ENCODE measurements at places on chromosomes 16 and 17.

DNA sequence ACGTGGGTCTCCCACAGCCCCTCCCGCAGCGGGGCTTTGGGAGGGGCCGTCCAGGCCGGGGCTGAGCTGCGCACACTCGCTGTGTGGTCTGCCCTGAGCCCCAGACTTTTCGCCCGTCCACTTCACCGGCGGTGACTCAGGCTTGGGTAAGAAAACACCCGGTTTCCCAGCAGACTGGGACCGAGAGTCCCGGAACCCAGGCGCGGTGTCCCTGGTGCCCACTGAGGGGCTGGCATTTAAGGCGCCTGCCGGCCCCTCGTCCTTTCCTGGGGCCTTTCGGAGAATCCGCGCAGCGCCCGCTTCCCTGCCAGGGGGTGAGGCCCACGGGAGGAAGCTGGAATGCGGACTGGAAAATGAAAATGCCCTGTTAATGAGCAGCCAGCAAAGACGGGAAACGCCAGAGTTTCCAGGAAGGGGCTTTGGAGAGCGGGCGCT, 100.3 kb downstream of the C16orf95 start:
- peaks cover 8% of the 10 kb centered on the region for H3K27me3 ChIP-seq
- H3K4me3 ChIP-seq: no peak overlapping the region
- no peak overlapping the region for H3K27ac ChIP-seq

DNA sequence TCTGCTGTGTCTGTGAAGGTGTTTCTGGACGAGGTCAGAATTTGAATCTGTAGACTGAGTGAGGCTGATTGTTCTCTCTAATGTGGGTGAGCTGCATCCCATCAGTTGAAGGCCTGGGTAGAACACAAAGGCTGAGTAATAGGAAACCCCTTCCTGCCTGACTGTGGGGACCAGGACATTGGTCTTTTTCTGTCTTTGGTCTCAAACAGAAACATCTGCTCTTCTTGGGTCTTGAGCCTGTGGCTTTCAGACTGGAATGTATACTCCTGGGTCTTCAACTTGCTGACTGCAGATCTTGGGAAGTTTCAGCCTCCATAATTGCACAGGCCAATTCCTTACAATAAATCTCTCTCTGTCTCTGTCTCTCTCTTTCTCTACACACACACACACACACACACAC, 19.6 kb upstream of the LRRC75A start:
- DNase-seq: peak; percentile 74
- peaks cover 33% of the 10 kb centered on the region for H3K4me1 ChIP-seq
- H3K4me3 ChIP-seq: no peak overlapping the region
- H3K27ac ChIP-seq: peak overlapping the region; percentile 62
- H3K36me3 ChIP-seq: no peaks in the 10 kb centered on the region
- H3K27me3 ChIP-seq: no peaks in the 10 kb centered on the region

GRCh38 chr17:9646546-9646885, 1.2 kb downstream of the USP43 start:
- no peak for DNase-seq
- no peaks in the 10 kb centered on the region for H3K36me3 ChIP-seq
- peaks cover 7% of the 10 kb centered on the region for H3K4me1 ChIP-seq
- H3K27ac ChIP-seq: no peak overlapping the region
- H3K27me3 ChIP-seq: peaks cover 31% of the 10 kb centered on the region
- no peak overlapping the region for H3K4me3 ChIP-seq

DNA sequence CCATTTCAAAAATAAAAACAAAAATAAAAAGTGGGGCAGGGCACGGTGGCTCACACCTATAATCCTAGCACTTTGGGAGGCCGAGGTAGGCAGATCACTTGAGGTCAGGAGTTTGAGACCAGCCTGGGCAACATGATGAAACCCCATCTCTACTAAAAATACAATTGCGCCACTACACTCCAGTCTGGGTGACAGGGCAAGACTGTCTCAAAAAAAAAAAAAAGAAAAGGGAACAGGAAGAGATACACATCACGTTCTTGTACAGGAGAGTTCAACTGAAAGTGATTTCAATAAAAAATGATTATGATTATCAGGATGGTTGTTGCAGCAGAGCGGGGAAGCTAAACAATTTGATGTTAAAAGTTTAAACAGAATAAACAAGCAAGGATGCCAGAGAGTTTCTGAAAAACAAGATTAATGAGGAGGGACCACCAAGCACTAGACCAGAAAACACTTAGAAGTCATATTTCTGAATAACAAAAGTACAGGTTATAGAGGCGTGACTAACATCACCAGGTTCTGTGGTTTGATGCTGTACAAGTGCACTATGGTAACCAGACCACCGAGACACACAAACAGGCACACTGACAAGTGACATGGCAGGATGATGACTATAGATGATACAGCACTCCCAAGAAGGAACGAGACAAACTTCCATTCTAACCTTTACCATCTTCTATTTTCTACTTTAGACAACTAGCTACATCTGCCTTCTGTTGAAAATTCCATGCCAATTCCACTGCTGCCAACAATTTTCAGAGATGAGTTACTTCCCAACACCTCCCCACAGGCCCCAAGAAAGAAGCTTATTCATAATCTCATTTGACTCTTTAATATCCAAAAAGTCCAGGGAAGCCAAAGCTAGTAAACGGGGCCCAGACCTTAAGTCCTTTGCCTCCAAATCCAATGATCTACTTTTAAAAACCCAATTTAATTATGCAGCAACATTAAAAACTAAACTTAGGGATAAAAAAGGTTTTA, 11.8 kb downstream of the DNAJA2 start:
- DNase-seq: peak; percentile 6
- peaks cover 81% of the 10 kb centered on the region for H3K36me3 ChIP-seq

- DNase-seq: peak; percentile 68
- H3K4me1 ChIP-seq: peaks cover 62% of the 10 kb centered on the region
- peaks cover 6% of the 10 kb centered on the region for H3K36me3 ChIP-seq
Observed at GRCh38 chr17:45307290-45308015, 9.4 kb downstream of the MAP3K14 start.

- peaks cover 15% of the 10 kb centered on the region for H3K4me1 ChIP-seq
- no peaks in the 10 kb centered on the region for H3K36me3 ChIP-seq
- H3K4me3 ChIP-seq: no peak overlapping the region
- no peaks in the 10 kb centered on the region for H3K27me3 ChIP-seq
Observed at GRCh38 chr17:75861927-75862317, 6.8 kb upstream of the WBP2 start.
